ENCODE measurements at places on chromosomes 3 and 15.

DNA sequence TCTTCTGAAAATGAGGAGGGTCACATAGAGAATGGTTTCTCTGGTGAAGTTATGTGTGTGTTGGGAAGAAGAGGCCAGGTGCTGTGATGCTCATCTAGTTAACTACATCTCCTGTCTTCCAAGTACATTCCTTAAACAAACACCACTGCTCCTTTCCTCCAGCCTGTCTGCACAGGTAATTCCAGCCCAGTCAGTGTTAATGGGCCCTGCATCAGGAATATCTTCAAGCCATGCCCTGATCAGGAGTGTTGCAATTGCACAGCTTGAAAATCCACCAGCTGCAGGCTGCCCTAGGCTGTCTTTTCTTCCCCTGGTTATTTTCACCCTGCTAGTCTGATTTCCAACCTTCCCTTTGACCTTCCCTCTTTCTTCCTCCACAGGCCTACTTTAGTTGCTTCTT, 41.9 kb upstream of the LMOD3 start:
- DNase-seq, result no peak

- DNase-seq, result no peak
Measured at GRCh38 chr3:141482245-141482922, 4.4 kb upstream of the RASA2 start.

DNA sequence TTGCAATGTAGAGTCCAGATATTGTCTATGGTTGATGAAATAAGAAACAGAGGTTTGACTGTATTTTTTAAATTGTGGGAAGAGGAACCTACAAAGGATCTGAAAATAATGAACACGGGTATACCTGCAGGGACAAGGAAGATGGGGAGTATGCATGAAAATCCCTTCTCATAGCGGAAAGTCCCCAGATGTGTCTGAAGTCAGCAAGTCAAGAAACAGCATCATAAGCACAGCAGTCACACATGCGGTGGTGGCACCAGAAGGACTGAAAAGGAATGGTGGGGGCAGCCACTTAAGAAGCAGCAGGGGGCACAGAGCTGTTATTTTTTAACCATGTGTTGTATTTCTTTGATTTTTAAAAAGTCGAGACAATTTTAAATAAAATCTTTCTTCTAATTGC, 4.7 kb downstream of the MRPS11 start:
- no peak for DNase-seq

GRCh38 chr3:49255718-49256511, 21.1 kb downstream of the C3orf62 start:
- DNase-seq, result no peak

GRCh38 chr3:171230865-171231264, 204.3 kb upstream of the SLC2A2 start:
- DNase-seq, result no peak

DNA sequence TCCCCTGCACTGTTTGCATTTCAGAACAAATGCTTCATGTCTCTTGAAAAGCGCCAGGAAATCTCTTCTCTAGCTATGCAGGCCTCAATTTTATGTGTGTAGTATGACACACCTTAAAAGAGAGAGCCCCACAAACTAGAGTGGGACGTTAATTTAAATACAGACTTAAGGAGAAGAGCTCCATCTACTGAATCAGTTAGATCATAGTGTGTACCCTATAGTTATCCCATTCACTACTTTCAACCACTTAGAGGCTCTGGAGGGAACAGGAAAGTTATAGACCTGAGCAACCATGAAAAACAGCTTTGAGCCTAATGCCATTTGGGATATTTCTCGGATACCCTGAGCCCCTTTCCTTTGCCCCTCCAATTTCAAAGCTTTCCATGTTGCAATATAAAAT, 153.7 kb downstream of the TIGIT start:
- no peak for DNase-seq

GRCh38 chr3:52388933-52389332, 56.0 kb downstream of the SEMA3G start:
- no peak for DNase-seq

- no peak for DNase-seq
Measured at GRCh38 chr15:91824256-91824655, 29.3 kb upstream of the SLCO3A1 start.

- DNase-seq, result no peak
Measured at GRCh38 chr3:171765511-171765887, 44.8 kb downstream of the PLD1 start.

DNA sequence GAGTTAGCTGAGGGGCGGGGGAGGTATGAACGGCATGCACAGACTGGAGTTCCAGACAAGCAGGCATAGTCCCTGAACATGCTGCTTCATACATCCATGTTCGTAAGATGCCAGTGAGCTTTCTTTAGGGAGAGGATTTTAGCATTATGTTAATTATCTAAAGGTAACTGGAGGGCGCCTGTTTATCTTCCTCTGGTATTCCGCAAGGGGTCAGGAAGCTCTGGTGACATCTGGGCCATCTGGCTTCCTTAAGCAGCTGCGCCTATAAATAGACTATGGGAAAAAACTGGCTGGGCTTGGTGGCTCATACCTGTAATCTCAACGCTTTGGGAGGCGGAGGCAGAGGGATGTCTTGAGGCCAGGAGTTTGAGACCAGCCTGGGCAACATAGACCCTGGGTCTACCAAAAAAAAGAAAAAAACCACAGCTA, 1.5 kb upstream of the FBXO22 start:
- no peak for DNase-seq

DNA sequence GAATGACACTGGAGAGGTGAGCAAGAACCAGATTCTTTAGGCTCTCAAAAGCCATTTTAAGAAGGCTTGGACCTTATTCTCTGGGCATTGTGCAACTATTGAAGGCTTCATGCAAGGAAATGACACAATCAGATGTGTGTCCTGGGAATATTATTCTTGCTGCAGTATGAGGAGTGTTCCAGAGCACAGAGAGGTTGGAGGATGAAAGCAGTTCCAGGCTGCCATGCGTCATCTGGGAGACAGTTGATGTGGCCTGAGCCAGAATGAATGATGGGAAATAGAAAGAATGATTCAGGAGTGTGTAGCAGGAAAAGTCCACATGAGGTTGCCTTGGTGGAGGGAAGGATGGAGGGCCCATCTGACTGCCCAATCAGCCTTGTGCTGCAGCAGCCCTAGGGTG, 123.1 kb downstream of the CHCHD6 start:
- no peak for DNase-seq

- DNase-seq, result no peak
Measured at GRCh38 chr3:175325440-175325839, 466.3 kb downstream of the NAALADL2 start.

- DNase-seq, result no peak
Measured at GRCh38 chr3:177601152-177601551, 403.9 kb upstream of the TBL1XR1 start.

DNA sequence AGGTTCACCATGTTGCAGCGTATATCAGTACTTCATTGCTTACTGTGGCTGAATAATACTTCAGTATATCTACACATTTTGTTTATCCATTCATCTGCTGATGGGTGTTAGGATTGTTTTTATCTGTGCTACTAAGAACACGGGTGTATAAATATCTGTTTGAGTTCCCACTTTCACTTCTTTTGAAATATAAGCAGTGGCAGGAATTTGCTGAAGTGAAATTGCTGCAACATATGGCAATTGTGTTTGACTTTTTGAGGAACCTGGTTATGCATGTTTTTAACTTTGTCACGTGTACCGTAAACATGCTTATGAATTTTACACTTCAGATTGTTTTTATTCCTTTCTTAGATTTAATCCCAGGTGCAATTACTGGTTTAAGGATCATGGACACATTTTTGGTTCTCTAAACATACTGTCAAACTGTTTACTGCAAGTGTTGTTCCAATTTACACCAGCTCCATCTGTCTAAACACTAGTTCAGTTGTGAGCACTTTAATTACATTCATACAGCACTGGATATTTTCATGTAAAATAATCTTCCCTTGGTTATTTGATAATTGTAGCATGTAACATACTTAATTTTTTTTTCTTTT, 23.1 kb downstream of the TRAK1 start:
- no peak for DNase-seq

- no peak for DNase-seq
Measured at GRCh38 chr3:149501524-149501923, 27.0 kb downstream of the TM4SF4 start.

DNA sequence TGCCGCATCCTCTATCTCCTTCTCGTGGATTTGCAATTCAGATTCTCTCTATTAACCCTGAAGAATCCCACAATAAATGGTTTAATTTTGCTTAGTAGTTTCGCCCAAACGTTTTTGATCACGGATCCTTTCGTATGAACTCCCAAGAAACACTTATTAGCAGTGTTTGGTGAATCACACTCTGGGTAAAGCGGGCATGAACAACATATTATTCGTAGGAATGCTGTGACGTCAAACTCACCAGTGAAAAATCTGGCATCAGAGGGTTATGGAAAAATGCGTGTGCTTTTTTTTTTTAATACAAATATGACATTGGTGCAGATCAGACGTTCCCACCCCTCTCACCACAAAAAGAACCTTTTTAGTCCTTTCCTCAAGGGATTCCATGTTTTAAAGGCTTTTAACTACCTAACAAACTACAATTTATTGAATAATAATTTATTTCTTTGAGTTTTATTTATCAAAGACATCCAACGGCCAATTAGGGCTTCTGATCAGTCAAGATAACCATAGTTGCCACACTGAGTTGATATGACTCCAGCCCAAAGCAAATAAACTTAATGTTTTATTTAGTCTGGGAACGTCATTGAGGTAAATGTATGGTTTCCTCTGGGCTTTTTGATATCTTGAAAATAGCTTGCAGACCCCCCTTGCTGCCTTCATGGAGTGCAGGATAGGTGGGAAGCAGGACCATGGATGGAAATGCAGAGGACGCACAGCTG, 45.5 kb upstream of the CGNL1 start:
- no peak for DNase-seq

DNA sequence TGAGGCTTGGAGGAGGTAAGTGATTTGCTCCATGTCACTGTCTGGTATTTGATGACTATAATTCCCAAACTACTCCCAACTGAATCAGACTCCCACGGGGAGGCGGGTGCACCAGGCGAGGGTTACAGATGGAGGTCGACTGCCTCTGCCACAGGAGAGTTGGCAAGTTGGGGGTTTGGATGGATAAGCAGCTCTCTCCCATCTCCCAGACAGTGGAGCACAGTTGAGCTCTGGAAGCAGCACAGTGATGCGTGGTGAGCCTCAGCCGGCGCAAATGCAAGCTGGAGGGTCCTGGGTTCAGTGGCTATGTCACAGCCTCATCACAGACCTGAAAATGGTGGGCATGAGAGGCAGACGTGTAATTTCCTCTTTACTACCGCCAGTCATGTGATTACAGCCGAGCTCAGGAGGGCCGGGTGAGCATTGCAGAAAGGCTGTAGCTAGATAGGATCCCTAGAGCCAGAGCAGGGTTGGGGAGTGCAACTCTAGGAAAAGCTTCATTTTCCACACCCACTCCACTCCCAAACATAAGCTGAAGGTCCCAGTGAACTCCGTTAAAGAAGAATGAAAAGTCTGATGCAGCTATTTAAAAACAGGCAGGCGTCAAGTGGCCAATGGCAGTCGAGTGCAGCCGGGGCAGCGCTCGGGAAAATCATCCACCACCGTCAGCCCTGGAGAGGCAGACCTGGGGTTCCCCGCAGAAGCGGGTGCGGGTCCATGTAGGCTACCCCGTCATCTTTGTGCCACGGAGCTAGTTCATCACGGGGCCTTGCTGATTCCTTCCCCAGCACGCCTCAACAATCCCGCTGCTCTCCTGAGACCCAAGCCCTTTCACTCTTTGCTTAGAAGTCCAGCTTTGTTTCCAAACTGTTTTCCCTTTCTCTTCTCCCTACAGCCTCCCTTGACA, 33.3 kb upstream of the VPS8 start:
- DNase-seq, result no peak

DNA sequence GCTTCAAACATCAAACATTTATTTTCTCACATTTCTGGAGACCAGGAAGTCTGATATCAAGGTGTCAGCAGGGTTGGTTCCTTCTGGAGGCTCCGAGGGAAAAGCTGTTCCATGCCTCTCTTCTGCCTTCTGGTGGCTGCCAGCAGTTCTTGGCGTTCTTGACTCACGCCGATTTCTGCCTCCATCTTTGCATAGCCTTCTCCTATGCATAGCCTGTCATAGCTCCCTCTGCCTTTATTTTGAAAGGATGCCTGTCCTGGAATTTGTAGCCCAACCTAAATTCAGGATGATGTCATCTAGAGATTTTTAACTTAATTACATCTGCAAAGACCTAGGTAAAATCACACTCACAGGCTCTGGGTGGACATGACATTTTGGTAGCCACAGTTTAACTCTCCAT, 70.4 kb downstream of the RGMA start:
- no peak for DNase-seq

GRCh38 chr3:24853685-24854490, 359.2 kb upstream of the THRB start:
- no peak for DNase-seq

DNA sequence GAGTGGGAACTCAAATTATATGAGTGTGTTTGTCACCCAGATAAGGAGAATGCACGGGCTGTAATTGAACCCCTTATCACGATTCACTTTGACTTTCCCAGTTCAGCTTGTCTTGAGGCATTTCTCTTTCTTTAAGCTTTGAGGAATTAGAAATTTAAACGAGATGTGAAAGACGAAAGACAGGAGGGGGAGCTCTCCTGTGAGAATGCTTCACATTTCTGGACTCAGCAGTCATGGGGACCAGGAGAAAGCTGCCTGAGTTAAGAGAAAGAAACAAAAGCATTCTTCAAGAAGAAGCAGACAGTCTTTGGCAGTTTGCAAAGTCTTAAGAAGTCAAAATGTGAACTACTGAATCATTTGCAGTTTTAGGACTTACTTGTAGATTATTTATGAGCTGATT, 205.6 kb downstream of the NECTIN3 start:
- DNase-seq, result no peak
